ENCODE measurements at places on chromosomes 13 and 19.

GRCh38 chr19:31316201-31316951 is 32.9 kb downstream of the TSHZ3 start:
- DNase-seq = no peak

DNA sequence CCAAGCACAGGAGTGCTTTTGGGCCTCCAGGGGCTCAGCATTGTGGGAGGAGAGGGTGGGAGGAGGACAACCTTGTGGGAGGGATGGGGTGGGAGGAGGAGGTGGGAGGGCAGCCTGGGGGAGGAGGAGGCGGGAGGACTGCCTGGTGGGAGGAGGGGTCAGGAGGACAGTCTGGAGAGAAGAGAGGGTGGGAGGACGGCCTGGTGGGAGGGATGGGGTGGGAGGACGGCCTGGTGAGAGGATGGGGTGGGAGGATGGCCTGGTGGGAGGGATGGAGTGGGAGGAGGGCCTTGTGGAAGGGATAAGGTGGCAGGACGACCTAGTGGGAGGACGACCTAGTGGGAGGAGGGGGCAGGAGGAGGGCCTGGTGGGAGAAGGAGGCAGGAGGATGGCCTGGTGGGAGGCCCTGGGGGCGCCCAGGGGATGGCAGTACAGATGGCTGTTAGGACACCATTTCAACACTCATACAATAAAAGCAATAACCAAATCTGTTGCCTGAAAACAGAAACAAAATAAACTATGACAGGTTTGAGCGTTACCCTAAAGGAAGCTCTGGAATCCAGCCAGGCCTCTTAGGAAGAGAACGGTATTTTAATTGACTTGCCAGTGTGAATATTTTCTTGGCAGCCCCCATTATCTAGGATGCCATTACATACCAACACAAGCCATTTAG is 63.7 kb downstream of the CRYL1 start:
- no peak for DNase-seq

- DNase-seq = no peak
Observed at GRCh38 chr19:21466627-21467026, 38.8 kb upstream of the ZNF429 start.

DNA sequence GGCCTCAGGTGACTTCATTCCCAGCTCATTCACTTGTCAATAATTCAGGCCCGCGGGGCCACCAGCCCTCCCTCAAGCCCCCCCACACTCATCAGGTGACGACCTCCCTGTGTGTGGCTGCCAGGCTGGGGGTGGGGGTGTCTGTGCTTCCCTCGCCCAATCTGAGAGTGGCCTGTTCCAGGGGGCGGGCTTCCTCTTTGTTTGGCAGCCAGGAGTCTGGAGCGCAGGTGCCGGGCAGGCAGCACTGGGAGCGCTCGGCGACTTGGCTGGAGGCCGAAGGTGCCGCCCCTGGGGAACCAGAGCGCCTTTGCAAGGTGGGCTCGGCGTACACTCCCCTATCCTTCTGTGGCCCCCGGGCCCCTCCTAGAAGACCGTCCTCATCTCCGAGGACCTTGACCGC is 5.4 kb upstream of the ZNF98 start:
- DNase-seq = no peak

- DNase-seq = no peak
Observed at GRCh38 chr19:15294561-15294990, 37.8 kb downstream of the BRD4 start.

DNA sequence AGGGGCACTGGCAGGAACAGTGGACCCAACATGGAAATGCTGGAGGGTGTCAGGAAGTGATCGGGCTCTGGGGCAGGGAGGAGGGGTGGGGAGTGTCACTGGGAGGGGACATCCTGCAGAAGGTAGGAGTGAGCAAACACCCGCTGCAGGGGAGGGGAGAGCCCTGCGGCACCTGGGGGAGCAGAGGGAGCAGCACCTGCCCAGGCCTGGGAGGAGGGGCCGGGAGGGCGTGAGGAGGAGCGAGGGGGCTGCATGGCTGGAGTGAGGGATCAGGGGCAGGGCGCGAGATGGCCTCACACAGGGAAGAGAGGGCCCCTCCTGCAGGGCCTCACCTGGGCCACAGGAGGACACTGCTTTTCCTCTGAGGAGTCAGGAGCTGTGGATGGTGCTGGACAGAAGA is 4.1 kb downstream of the KLK2 start:
- DNase-seq = no peak

DNA sequence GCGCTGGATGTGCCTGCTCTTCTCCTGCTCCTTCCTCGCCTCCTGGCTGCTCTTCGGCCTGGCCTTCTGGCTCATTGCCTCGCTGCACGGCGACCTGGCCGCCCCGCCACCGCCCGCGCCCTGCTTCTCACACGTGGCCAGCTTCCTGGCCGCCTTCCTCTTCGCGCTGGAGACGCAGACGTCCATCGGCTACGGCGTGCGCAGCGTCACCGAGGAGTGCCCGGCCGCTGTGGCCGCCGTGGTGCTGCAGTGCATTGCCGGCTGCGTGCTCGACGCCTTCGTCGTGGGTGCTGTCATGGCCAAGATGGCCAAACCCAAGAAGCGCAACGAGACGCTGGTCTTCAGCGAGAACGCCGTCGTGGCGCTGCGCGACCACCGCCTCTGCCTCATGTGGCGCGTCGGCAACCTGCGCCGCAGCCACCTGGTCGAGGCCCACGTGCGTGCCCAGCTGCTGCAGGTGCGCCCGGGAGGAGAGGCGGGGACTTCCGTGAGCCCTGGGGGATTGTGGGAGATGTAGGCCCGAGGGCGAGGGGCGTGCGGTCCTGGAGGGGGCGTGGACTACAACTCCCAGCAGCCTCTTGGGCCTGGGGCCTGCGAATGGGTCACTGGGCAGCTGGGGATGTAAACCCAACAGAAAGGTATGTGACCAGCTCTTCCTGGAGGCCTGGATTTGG is 6.7 kb downstream of the KCNJ14 start:
- no peak for DNase-seq

- no peak for DNase-seq
Observed at GRCh38 chr13:36981156-36981743, 17.9 kb downstream of the ALG5 start.

DNA sequence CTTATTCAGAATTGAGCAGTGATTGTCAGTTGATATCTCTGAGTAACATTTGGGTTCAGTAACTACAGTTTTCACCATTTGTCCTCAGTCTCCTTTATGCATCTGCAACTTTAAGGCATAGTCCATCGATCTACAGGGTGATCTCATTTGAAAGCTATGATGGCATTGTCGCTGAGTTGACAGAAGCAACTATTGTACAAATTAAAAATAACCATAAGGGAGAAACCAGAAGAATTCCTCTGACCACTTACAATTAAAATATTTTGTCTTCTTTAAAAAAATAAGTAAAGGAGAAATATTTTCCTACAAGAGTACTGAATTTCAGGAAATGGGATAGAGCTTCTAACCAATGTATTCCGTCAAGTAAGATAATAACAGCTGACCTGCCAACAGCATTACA is 30.6 kb downstream of the RAP2A start:
- no peak for DNase-seq

- DNase-seq = no peak
Observed at GRCh38 chr13:24085662-24086061, 74.9 kb upstream of the SPATA13 start.

DNA sequence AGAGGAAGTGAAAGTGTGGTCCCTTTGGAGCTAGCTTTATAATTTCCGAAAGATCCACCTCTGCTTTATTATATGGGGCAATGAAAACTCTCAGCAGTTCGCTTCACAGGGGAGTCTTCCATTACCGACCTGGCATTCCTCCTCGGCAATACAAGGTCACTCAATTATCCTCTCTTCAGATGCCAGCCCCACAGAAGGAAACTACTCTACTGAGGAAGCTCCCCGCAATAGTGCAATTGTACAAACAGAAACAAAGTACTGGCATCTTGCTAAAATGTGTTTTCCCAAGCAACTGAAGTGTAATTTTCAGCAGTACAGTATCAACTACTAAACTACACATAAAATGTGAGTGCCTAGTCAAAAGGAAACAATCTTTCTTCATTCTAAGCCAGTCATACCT is 702.0 kb downstream of the PCDH9 start:
- no peak for DNase-seq

GRCh38 chr19:17159466-17160393 is 55.4 kb upstream of the USE1 start:
- no peak for DNase-seq

DNA sequence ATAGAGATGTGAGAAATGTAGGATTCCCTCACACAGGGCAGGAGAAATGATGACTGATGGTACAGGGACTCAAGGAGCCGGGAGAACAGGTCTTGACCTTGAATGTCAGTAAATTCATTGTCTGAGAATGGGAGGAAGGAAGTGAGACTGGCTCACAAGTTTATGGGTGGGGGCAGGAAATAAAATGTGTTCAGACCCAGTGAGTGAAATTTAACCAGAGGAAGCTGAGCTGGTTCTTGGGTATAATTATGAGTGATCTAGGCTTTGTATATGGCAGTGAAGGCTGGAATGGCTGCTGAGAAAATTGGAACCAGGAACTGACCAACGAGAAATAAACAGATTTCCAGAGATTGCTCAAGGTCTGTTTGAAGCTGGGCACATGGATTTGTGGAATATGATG is 6.3 kb upstream of the IGSF23 start:
- no peak for DNase-seq

DNA sequence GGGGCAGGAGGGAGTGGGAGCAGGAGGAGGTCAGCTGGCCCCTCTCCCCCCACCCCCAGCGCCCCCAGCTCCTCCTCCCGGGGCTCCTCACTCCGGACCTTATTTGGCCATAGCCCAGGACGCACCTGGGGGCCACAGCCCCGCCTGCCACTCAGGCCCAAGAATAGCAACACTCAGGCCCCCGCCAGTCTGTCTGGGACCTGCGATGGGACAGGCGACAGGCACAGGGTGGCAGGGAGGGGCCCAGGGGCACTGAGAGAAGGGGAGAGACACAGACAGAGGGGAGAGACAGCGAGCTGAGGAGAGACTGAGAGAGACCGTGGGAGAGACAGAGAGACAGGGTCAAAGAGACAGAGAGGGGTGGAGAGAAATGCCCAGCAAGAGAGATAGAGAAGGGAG is 10.2 kb downstream of the JOSD2 start:
- DNase-seq = no peak

DNA sequence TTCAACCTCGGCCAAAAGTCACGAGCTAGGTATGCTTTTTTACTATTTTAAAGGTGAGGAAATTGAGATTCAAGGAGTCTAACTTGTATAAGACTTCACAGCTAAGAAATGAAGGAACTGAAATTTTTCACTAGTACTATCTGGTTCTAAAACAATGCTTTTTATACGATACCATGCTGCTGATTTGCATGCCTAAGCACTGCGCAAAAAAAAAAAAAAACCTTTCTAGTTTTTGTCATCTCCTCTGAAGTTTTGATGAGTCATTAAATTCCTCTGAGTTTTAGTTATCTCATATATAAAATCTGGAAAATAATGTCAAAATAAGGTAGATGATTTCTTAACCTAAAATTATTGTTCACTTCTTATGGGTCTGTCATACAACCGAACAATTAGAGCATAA is 28.0 kb upstream of the UFM1 start:
- no peak for DNase-seq

DNA sequence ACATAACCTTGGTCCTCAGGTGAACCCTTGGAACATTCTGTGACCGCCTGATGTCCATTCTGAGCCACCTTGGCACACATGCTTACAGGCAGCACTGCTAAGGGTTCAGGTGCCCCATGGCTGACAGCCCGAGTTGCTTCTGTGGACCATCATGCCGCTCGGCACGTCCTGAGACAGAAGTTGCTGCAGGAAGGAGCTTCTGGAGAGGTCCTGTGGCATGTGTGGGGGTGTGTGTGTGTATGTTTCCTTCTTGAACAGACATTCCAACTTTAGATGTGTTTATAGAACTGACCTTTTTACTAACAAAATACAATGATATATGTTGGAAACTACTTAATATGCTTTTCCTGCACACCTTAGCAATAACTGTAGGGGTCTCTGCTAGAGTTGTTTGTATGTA is 4.8 kb upstream of the C1QTNF9 start:
- DNase-seq = no peak

- no peak for DNase-seq
Observed at GRCh38 chr13:102293723-102294122, 108.1 kb downstream of the FGF14 start.

DNA sequence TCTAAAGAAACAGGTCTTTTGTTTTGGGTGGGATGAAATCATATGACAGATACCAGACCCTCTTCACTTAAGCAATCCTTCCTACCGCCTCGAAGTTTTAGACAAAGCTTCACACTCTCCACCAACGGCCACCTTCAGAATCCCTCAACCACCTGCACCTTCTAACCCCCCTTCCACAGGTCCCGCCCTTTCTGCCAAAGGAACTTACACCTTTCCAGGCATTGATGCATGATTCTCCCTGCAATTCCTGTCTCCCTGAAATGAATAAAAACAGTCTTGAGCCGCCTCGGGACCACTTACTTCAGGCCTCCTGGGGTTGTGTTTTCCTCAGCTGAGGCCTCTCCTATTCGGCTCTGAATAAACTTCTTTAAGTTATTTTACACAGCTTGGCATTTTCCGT is 859 bp downstream of the ZNF433 start:
- no peak for DNase-seq

GRCh38 chr19:14972676-14973075 is 7.0 kb downstream of the SLC1A6 start:
- DNase-seq = no peak

DNA sequence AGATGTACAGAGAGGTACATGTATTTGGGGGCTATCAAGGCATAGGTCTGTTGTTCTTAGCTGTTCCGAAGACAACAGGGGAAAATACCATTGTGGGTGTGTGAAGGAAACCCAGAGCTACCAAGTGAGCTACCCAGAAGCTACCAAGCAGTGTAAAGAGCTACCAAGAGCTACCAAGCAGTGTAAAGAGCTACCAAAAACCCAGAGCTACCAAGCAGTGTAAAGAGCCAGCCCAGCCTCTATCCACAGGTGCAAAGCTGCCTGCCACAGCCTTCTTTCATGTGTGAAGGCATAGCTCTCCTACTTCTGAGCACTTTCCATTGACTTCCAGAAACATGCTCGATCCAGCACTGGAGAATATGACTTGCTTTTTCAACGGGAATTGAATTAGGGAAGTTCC is 145.7 kb downstream of the AKAP11 start:
- no peak for DNase-seq

DNA sequence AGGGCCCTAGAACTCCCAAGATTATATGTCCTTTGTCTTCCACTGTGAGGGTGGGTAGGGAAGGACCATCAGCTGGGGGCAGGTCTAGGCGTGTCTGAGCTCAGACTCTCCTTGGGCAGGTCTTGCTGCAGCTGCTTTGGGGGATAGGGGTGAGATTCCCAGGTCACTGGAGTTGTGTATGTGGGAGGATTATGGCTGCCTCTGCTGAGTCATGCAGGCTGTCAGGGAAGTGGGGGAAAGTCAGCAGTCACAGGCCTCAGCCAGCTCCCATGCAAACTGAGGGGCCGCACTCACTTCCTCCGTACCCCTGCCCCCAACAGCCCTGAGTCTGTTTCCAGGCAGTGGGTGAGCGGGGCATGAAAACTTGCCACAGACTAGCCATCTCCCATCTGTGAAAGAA is 600.8 kb downstream of the DIAPH3 start:
- no peak for DNase-seq

Measured in stimulated activated CD4-positive, alpha-beta T cell treated with anti-CD3 and anti-CD28 coated beads, Interleukin-15, amount 100 ng/mL, for 1 hour (primary cell).